ENCODE measurements at places on chromosomes 7 and 10. TPM values are rescaled to one million over a fixed set of nuclear protein-coding genes. Genes with fewer than 3 reads are reported as not detected.

Gene OPN4
- total RNA-seq, result not detected

Gene TAS2R39
- not detected for total RNA-seq

Gene PRR15
- 1.3 TPM for total RNA-seq

Gene TMEM225B
- 2.2 TPM for total RNA-seq

Gene ELFN1
- not detected for total RNA-seq

Measured in tracheal epithelial cell (primary cell).